ENCODE measurements at places on chromosomes 12 and 14.

- no peak for DNase-seq
Observed at GRCh38 chr12:25585021-25585523, 32.0 kb upstream of the LMNTD1 start.

DNA sequence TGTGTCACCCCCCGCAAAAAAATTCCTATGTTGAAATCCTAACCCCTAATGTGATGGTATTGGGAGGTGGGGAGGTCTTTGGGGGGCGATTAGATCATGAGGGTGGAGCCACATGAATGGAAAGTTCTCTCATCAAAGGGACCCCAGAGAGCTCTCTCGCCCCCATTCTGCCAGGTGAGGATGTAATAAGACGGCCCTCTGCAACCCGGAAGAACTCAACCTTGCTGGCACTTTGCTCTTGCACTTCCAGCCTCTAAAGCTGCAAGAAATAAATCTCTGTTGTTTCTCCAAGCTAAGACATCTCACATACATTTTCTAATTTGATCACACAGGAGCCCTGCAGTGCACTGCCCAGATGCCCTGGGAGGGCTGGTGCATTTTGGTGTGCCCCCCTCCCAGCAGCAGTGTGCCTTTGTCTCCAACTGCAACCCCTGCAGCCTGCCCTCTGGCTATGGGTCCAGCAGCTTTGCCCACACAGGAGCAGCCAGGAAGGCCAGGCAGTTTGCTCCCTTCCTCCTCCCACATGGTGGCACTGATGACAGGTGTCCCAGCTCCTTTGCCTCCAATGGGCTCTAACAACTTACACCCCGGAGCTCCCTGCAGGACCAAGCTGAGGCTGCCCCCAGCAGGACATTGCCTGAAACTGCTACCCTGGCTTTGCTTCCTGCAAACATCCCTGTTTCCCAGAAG is 59.3 kb downstream of the C14orf132 start:
- no peak for DNase-seq

DNA sequence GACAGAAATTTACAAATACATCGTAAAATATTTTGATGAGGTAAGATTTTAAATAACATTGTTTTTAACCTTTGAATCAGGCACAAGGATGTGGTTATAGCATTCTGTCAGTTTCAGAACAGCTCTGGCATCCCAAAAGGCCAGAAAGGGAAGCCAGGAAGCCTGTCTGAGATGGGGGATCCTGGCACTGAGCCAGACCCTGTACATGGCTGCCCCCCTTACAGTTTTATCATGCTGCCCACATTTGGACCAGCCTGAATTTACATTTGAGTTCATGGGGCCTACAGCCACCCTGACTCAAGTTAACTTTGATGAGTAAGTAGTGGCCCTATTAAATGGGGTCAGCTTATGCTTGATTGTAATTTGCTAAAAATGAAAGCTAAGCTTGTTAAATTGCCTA is 155.6 kb downstream of the PLXNC1 start:
- DNase-seq, result no peak

DNA sequence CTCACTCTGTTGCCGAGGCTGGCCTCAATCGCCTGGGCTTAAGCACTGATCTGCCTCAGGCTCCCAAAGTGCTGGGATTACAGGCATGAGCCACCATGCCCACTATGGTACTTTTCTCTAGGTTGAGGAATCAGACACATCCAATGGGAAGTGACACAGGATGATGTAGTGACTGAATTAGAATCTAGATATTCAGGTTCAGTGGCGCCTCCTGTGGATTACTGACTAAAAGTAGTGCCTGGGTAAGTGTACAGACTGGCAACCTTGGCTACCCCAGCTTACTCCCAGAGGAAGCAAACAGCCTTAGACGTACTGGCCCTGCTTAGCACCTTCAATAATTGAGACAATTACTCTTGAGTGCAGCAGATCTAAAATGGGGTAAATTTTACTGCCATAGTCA is 22.8 kb downstream of the GALNT8 start:
- no peak for DNase-seq

DNA sequence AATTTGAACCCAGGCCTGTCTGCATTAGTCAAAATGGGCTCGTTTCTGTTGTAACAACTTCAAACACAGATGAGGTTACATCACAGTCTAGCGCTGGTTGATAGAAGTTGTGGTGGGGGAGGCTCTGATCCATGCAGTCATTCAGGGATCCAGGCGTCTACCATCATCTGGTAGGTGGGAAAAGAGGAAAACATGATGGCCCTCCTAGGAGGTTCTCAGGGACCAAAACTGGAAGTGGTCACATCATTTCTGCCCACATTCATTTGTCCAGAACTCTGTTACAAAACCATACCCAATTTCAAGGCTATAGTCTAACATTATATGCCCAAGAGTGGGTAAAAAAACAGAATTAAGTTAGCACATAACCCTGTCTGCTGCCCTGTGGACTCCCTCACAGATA is 135.1 kb downstream of the PHETA1 start:
- DNase-seq, result no peak

DNA sequence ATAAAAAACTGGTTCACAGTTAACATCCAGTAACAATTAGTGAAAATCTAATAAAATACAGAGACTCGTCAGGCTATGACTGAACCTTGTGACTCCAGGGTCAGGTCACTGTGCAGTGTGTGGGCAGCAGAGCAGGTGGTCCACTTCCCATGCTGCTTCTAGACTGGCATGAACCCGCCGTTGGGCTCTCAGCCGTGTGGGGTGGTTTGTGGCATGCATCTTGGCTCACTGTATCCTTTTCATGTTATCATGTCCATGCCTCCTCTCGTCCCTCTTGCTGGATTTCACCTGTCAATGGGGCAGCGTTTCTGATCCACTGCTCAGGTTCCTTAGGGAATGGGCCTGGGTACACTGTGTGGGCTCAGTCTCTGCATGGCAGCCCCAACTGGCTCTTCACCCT is 57.3 kb downstream of the EP400 start:
- no peak for DNase-seq

DNA sequence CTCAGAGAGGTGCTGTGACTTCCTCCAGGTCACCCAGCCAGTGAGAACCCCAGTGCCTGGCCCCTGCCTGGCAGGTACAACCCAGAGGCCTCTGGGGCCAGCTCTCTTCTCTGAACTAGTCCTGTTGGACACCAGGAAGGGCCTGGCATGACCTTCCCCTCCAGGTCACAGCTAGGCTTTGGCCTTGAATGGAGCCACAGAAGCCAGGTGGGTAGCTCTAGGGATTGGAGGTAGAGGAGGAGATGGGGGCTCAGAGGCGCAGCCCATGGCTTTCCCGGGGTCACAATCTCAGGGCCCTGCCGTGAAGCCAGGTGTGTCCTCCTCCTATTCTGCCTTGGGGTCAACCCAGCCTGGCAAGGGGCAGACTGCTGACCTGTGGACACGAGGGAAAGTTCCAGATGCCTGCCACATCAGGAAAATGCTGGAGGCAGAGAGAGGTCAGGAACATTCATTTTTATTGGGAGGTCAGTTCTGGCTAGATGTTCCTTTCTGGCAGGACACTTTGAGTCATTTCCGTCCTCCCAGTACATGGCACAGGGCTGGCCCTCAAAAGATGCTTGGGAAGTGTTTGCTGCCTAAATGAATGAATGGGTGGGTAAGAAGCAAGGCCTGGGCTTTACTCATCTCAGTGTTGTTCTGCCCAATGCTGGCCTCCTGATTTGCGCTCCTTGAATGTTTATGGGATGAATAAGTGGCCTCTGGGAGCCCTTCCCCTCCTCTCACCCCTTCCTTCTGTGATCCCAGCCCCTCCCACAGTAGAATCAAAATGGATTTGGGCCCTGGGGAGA is 25.4 kb downstream of the FAM222A start:
- no peak for DNase-seq

- DNase-seq, result no peak
Observed at GRCh38 chr12:101819467-101819866, 11.3 kb downstream of the GNPTAB start.

- DNase-seq, result no peak
Observed at GRCh38 chr12:90086281-90086680, 377.6 kb upstream of the ATP2B1 start.

- DNase-seq, result no peak
Observed at GRCh38 chr12:50934371-50934851, 17.9 kb upstream of the HIGD1C start.

DNA sequence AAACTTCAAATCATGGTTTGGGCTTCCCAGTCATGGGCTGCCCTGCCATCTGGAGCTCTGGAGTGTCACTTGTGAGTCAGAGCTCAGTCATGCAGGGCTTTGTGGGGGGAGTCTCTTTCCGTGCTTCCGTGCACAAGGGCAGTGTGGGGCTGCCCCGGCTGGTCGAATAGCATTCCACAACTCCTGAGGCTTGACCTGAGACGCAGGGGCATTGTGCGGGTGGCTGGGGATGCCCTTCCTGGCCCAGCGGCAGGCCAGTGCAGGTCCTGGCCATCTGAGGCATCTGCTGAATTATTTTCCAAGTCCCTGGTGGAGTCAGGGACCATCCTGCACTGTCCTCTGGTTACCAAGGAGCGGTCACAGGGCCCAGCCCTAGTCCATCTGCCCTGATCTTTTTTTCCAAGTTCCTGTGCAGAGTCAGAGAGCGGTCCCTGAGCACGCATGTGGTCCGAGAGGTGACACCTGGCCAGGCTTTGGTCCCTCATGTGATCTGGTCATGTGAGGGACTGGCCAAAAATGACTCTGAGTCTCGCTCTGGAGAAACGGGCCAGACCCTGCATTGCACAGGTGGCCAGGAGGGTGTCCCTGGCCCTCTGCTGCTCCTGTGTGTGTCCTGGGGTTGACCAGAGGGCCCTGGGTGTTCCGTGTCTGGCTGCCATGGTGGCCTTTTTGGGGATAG is 167.0 kb upstream of the ALG10B start:
- no peak for DNase-seq

DNA sequence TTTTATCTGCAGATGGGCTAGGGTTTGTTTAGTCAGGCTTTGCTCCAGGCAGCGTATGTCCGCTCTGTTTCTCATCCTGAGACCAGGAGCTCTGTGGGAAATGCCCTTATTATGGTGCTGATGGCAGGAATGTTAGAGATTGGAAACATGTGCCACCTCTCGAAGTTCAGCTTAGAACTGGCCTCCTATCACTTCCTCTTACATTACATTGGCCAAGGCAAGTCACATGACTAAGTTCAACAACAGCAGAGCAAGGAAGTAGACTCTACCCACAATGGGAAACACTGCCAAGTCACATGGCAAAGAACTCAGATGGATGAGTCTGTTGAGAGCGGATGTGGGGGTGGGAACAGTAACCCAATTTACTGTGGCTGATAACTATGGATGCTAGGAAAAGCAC is 161.9 kb upstream of the WSCD2 start:
- DNase-seq, result no peak

GRCh38 chr14:54936816-54937215 is 34.2 kb upstream of the GCH1 start:
- no peak for DNase-seq

DNA sequence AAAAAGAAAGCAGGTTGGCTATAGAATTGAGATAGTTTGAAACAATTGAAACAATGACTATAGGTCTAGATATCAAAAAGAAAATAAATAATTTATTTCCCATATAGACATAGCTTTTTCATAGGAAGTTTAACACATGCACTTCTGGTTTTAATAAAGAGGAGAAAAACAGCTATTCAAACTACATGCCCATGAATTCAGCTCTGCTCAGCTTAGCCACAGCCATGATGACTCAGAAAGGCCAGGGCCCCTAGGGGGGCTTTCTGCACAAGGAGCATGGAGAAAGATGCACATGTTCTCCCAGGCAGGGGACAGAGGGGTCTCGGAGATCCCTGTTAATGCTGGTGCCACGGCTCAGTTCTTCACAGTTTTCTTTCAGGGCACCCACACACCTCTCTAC is 114.0 kb downstream of the GALC start:
- no peak for DNase-seq

DNA sequence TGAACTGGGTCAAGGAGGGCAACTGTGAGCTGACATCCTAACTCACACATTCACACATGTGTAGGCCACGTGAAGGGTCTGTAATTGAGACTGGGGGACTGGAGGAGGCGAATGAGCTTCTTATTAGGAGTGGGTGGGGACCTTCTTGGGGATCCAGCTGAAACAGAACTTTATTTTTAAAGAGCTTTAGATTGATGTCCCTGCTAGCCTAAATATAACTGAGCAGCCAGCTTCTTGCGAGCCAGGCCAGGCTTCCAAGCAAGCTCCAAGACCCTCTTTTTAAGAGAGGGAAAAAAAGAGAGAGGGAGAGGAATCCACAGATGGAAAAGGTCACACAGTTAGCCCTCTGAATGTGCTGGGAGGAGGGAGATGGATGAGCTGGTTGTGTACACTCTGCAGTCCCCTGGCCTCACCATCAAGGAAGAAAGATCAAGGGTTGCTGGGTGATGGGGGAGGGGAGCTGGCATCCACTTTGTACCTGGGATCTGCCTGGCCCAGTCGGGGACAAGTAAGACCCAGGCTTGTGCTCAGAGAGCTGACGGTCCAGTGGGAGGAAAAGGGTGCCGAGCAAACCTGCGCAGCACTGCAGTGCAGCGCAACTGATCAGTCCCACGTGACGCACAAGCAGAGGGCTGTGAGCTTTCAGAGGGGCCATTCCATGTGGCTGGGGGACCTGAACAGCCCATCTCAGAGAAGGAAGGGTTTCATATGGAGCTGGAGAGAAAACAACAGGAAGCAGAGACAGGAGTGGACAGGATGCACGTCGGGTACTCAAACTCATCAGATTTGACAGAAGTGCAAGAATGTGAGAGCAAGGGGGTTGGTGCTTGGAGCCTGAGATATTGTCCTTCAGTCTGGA is 154.5 kb downstream of the ZFP36L1 start:
- no peak for DNase-seq

DNA sequence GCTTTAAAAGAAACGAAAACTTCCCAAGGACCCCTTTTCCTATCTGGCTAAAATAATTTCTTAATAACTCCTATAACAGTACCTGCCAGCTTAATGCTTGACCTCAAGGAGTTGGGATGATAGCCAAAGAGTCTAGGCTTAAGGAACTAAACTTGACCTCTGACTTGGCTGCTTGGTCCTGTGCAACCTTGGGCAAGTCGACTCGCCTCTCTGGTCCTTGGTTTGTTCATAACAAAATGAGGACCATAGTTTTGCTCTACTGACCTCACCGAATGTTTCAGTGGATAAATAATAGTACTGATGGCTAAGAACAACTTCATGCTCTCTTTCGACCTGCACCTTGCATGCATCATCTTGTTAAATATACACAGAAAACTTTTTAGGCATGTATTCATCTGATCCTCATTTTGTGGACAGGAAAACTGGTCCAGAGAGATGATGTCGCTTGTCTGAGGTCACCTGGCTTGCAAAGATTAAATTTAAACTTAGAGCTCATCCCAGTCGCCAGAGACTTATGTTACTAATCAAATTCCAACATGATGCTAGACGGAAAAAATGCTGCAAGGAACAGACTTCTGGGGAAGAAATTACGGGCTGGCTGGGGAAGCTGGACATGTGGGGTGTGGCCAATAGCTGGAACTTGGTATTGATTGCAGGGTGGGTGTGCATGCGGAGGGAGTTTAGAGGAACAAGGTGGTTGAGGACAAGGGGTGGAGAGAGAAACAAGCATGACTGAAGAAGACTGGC is 38.0 kb upstream of the WSCD2 start:
- no peak for DNase-seq
